MM.1S (cell line): ENCODE measurements at places on chromosomes 3 and 15.

DNA sequence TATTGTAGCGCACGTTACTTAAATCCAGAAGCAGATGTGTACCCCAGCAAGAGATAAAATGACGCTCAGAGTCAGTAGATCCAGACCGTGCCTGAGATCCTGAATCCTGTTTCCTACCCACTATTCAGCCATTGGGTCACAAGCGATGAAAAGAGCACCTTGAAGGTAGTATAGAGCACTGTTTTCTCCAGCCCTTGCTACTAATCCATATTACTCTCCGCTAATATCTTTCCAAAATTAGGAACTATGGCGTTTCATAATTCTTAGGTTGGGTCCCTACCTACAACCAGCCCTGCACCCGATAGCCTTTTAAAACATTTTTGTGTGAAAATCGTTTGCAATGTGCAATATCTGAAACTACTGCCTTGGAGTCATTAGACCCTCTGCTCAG lies 596 bp downstream of the BTD start:
- no peak for DNase-seq

GRCh38 chr3:12194209-12194608 lies 35.5 kb upstream of the TIMP4 start:
- DNase-seq, result no peak

GRCh38 chr3:15428539-15428938 lies 1.1 kb downstream of the EAF1 start:
- no peak for DNase-seq

DNA sequence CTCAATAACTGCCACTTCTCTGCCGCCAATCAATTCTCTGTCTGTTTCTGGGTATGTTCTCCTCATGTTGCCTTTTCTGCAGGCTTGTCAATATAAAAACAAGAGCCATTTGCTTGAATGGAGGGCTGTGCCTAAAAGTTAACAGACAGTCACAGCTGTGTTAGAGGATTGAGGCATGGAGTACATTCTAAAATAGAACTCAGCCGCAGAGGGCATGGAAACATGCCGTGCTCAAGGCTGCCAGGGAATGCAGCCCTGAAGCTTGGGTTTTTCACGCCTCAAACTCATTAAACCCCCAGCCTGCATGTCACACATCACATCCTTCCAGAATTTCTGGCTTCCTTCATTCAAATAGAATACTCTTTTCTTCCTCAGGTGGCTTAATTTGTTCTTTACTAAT lies 166.6 kb downstream of the TPRG1 start:
- DNase-seq, result no peak

DNA sequence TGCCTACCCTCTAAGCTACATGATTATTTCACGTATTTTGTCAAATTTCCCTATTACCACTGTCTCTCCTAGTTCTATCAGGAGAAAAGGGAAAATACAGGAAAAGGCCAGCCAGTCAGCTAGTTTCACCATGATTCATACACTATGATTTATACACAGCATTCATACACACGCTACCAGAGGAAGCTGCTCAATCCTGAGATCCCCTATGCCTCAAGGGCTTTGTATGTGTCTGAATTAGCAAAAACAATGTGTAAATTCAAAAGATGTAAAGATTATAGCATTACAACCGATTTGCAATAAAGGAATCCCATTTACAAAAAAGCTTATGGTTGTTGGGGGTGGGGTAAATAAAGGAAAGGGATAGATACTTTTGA lies 3.1 kb upstream of the ACKR4 start:
- DNase-seq, result no peak

DNA sequence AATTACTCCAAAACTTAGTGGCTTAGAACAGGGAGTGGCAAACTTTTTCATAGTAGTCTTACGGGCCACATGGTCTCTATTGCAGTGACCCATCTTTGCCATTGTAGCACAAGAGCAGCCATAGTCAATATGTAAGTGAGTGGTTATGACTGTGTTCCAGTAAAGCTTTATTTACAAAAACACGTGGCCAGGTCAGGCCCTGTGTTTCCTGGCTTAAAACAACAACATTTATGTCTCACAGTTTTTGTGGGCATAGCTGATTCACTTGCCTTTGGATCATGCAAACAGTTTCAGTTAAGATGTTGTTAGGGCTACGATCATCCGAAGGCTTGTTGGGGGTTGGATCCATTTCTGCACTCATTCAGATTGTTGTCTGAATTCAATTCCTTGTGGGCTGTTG lies 103.8 kb downstream of the CHCHD6 start:
- no peak for DNase-seq

DNA sequence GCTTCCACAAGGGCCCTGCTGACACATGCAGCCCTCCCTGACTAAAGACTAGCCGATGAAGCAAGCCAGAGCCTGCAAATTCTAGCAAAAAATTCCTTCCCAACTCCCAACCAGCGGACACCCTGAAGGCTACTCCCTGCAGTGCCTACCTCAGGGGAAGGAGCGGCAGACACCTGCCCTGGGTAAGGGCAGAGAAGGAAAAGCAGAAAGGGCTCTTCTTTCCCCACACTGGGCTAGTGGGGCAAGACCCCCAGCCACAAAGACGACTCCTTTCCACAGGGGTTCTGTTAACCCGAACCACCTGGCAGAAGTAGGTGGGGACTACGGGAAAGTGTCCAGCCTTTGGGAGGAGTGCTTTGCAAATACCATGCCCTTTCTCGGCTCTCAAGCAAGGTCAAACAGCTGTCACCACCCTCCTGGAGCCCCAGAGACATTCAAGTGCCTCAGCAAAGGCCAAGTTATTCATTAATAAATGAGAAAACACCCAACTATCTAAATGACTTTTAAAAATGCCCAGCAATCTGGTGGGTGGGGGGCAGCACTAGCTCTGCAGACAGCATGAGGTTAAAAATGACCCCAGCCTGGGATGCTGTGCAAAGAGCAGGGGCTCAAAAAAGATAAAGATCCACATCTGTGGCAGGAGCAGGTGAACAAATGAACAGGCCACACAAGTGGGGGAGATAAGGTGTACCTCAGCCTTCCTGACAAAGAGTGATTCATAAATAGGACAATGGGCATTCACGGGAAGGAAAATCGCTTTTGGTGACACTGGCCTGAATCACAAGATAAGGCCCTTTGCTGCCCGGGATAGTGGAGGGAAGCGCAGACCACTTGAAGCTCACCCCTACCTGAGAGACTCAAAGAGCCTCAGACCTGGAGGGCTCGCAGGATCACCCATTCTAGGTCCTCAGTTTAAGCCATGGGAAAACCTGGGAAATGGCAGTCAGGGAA lies 33.0 kb downstream of the CCDC12 start:
- DNase-seq, result no peak

- DNase-seq, result no peak
These were observed 4.2 kb downstream of the ALG1L2 start for GRCh38 chr3:130085881-130086280.

GRCh38 chr3:195900436-195901355 lies 7.7 kb downstream of the TNK2 start:
- no peak for DNase-seq

DNA sequence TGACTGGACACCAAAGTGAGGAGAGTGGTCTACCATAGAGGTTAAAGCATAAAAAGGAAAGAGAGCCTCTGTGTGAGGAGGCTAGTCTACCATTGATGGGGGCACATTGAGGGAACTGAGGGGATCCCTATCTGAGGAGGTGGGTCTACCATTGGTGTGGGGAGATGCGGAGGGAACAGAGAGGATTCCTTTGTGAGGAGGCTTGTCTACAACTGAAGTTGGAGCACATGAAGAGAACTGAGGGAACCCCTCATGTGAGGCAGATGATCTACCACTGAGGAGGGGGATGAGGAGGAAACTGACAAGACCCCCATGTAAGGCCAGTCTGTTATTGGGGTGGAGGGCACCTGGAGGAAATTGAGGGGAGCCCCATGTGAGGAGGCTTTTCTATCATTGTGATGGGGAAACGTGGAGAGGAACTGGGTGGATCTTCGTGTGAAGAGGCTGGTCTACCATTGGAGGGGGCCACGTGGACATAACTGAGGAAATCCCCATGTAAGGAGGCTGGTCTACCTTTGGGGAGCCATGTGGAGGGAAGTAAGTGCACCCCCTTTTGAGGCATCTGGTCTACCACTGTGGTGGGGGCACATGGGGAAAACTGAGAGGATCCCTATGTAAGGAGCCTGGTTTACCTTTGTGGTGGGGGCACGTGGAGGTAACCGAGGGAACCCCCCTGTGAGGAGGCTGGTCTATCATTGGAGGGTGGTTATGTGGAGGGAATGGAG lies 160.1 kb downstream of the FBLN2 start:
- DNase-seq, result no peak

DNA sequence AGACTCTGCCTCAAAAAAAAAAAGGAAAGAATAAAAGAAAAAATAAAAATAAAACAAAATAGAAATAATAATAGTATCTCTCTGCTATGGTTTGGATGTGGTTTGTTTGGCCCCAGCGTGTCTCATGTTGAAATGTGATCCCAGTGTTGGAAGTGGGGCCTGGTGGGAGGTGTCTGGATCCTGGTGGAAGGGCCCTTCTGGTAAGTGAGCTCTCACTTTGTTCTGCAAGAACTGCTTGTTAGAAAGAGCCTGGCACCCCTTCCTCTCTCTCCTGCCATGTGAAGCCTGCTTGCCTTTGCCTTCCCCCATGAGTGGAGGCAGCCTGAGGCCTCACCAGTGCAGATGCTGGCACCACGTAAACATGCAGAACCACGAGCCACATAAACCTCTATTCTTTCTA lies 26.3 kb downstream of the TMEM44 start:
- DNase-seq, result no peak

DNA sequence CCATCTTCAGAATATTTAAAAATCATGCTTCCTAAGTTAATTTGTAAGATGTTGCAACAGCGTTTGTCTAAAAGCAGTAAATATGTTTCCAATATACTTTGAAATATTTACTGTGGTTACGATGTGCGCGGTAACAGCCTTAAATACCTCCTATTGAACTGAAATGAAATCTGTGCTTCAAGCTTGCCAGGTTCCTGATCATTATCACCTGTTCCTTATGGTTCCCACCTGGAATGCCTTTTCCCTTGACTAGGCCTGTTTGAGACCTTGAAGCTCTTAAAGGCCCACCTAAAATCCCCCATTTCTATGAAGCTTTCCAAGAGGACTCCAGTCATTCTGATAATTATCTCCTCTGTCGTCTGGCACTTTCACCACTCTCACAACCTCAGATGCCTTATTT lies 146.7 kb downstream of the NAALADL2 start:
- no peak for DNase-seq

GRCh38 chr15:64149424-64149823 lies 2.1 kb upstream of the SNX22 start:
- DNase-seq, result peak; percentile 40

- no peak for DNase-seq
These were observed 142.8 kb upstream of the PLSCR5 start for GRCh38 chr3:146747928-146748327.

DNA sequence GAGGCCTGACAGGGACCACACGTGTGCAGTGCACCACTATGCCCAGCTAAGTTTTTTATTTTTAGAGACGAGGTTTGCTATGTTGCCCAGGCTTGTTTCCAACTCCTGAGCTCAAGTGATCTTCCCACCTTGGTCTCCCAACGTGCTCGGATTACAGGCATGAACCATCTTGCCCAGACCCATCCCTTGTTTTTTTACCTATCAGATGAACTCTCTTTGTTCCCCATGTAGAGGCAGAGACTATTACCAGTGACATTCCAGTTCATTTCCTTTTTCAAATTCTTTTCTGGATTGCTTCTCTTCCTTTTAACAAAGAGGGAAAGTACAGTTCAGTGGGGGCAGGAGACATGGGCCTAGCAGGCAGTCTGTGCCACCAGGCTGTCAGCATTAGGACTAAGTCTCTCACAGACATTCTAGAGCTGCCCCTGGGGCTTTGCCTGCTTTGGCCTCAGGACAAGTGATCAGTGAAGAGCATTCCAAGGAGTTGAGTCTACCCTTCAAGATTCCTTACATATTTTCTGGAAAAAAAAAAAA lies 103.5 kb upstream of the SLC7A14 start:
- DNase-seq, result no peak

GRCh38 chr3:128076483-128077201 lies 24.4 kb downstream of the SEC61A1 start:
- DNase-seq, result no peak

DNA sequence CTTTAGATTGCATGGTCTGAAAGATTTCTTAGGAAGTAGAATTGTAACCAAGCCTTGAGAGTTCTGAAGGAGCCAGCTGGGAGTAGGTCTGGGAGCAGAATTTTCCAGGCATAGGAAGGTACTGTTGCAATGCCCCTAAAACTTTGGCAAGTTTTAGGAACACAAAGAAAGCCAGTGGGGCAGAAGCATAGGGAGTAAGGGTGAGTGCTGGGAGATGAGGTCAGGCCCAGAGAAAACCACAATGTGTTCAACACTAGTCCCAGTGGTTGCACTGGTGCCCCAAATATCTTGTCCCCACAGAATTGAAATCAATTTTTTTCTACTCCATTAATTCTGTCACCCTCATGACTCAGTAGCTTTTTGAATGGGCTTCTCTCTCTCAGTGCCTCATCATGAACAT lies 120.7 kb upstream of the GALNT15 start:
- no peak for DNase-seq

DNA sequence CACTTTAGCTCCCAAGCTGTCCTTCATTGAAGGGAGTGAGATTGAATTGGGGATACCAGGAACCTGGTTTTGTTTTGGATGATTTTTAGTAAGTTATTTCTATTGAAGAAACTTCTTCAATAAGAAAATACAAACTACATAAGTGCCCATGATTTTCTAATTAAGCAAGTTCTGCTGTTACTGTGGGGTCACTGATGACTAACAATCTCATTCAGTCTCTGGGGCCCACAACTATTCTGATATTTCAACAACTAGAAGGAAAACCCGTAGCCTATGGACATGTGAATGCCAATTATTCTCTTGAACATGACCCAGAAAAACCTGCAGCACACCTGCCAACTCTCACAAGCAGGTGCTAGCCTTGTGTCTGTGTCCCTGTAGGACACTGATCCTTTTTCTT lies 184.6 kb downstream of the DCLK3 start:
- DNase-seq, result no peak

DNA sequence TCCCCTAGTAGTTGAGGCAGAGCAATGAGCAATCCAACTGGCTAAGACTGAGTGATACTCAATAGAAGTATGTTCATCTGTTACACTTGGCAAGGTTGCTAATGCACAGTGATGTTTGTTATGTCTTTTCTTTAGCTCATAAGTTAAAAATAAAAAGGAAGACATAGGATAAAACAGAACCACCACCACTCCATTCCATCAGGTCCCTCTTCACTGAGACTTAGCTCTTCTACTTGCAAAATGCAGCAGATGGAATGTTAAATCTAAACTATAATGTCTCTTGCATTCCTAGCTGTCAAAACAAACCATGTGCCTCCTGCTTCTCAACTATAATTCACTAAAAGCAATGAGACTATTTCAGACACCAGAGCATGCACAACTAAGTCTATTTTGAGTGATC lies 265.6 kb upstream of the UBE2E2 start:
- DNase-seq, result no peak
